ENCODE measurements at places on chromosomes 2 and 18.
A peak's percentile ranks its signal among the peaks of the same experiment; 100 is the strongest.

DNA sequence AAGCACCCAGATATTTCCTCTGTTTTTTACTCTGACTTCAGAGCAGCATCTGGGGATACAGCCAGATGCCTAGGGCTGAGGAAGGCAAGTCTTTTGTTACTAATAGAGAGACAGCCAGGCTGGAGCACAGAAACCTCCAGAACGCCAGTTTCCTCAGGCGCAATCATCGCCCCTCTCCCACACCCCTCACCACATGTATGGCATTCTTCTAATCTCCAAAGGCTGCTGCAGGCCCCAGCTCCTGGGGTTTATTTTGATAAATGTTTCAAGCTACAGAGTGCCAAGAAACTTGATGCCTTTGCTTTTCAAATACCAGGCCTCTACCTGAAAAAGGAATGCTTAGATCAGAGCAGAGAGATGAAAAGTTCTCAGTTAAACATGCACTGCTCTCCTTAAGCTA is 283.6 kb downstream of the RBM43 start:
- no peaks in the 10 kb centered on the region for H3K27me3 ChIP-seq
- H3K4me3 ChIP-seq = no peak overlapping the region
- H3K27ac ChIP-seq = peak overlapping the region; percentile 93
- no peak for DNase-seq

GRCh38 chr2:158722266-158723105 is 72.6 kb upstream of the DAPL1 start:
- no peak for DNase-seq
- no peaks in the 10 kb centered on the region for H3K36me3 ChIP-seq
- H3K27ac ChIP-seq = no peak overlapping the region
- H3K27me3 ChIP-seq = peaks cover 2% of the 10 kb centered on the region

- H3K27me3 ChIP-seq = no peaks in the 10 kb centered on the region
- no peak overlapping the region for H3K27ac ChIP-seq
- H3K36me3 ChIP-seq = peaks cover 34% of the 10 kb centered on the region
- H3K4me1 ChIP-seq = no peaks in the 10 kb centered on the region
Measured at GRCh38 chr2:3443506-3444084, 64.1 kb downstream of the TRAPPC12 start.

GRCh38 chr18:70576276-70577022 is 287.6 kb downstream of the SOCS6 start:
- H3K36me3 ChIP-seq = no peaks in the 10 kb centered on the region
- H3K27me3 ChIP-seq = no peaks in the 10 kb centered on the region
- no peak overlapping the region for H3K27ac ChIP-seq
- H3K4me1 ChIP-seq = no peaks in the 10 kb centered on the region
- no peak overlapping the region for H3K4me3 ChIP-seq
- DNase-seq = no peak
